ENCODE measurements at places on chromosomes 12 and 14.

DNA sequence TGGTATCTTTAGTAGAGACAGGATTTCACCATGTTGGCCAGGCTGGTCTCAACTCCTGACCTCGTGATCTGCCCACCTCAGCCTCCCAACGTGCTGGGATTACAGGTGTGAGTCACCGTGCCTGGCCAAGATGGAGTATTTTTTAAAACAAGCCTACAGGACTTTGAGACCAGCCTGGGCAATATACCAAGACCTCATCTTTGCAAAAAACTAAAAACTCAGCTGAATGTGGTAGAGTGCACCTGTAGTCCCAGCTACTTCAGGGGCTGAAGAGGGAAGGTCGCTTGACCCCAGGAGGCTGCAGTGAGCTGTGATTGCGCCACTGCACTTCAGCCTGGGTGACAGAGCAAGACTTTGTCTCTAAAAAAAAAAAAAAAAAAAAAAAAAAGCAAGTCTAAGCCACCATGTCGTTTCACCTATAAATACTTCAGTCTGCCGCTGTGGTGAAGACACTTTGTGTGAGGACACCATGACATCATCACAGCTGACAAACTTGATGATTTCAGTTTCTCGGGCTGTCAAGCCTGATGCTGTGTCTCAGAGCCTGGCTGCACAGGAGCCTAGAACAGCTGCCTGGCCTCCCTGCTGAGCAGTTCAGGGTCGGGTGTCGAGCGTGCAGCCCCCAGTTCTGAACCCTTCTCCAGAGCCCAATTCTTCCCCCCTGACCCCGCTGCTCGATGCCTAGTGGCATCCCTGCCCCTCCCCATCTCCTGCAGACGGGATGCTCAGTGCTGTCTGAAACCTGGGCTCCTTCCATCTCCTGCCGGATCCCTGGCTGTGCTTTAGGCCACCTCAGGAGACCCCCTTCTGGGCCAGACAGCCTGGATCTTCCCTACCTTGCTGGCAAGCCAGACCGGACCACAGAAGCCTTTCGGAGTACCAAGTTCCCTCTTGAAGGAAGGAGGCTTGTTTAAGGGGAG is 119.2 kb upstream of the EVL start:
- DNase-seq, result no peak

GRCh38 chr12:906062-906585 is 43.4 kb downstream of the RAD52 start:
- no peak for DNase-seq

- DNase-seq, result no peak
Measured at GRCh38 chr12:64891629-64892028, 67.2 kb downstream of the TBC1D30 start.

DNA sequence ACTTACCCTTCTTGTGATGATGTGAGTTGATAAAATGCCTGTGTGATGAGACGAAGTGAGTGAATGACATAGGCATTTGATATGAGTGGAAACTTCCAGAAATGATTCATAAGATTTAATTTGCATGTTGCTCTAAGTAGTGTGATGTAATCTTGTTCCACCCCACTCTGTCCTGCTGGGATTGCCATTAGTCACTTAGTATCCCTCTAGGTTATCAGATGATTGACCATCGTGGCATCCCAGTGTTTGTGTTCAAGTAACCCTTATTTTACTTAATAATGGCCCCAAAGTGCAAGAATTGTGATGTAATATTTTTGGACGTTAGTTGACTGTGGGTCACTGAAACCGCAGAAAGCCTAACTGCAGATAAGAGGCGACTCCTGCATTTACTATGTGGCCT is 214.4 kb upstream of the DIO2 start:
- no peak for DNase-seq

DNA sequence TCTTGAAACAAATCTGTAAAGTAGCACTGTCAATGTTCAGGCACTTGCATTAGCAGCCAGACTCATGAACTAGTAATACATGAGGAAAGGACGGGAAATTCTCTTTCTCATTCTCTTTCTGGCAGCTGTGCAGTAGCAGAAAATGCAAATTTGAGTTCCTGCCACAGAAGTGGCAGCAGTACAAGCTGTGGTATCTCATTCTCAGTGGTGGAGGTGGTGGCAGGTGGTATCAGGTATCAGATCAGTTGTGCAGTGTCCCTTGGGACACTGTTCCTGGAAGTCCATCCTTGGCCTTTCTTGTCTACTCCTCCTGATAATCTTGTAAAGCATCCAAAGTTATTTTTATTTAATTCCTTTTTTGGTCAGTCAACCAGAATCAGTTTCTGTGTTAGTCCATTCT is 103.0 kb downstream of the C12orf42 start:
- DNase-seq, result no peak

DNA sequence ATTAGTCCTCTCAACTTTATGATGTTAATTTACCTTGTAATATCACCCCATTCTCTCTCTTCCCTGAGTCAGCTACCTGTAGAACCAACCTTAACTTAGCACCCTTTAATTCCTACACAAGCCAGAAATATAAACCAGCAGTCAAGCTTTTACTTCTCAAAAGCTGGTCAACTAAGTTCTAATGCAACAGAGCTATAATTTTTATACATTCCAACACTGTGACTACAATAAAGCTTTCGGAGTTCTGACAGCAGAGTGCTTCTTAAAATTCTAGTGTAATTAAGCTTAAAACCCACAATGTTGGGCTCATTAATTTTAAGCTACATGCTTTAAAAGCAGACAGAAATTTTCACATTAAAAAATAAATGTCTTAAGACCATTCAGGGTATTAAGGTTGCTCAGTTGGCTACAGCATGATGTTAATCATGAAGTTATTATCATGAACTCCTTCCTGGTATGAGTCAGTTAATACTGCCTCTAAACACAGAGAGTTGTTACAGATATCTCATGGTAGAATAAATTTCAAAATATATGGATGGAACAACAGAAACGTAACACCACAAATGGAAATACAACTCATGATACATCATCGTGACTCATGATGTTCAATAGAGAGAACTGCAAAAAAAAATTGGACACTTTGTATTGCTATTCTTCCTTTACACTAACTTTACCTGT is 126.7 kb downstream of the EPS8 start:
- no peak for DNase-seq

- DNase-seq, result no peak
Measured at GRCh38 chr14:52241087-52241793, 26.3 kb upstream of the PTGDR start.

GRCh38 chr12:111368788-111369495 is at the start of gene PHETA1:
Gene PHETA1 (minus strand): TSS chr12:111369095. CDS start chr12:111363427, 5,668 bp downstream.
- DNase-seq, result peak; percentile 67

GRCh38 chr14:100810861-100811461 is 15.0 kb upstream of the MEG3 start:
- DNase-seq, result no peak

DNA sequence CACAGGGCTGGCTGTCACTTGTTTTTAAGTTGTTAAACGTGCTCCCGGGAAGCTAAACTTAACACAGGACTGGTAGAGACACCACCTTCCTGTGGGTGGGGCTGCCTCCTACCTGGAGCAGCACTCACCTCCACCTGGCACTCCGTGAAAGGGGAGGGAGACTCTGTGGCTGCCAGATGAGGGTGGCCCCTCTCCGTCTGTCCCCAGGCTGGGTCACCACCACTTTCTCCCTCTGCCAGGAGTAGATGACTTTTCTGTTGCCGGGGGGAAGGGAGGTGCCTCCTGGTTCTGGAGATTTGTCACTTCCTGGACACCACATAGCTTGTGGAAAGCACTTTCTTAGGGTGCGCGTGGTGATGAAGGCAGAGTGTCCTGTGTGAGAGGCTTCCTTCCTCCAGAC is 81.3 kb downstream of the WDR20 start:
- no peak for DNase-seq

DNA sequence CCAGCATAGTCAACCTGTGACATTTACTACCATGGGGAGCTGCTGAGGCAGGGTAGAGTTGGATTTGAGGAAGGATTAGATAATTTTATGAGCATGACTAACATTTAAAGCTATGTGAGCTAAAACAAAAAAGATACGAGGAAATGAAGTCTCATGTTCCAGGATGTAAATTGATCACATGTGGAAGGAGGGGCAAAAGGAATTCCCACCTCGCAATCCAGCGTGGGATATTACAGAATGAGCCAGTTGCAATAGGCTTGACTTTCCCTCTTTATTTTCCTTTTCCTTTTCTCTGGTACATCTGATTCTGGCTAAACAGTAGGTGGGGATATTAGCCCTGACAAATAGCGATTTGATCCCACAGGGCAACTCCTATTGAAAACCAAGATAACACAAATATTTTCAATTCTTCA is 214.9 kb upstream of the HMGA2 start:
- no peak for DNase-seq

GRCh38 chr14:83709116-83709515 is 1820.8 kb upstream of the FLRT2 start:
- no peak for DNase-seq

GRCh38 chr14:51307551-51307950 is 67.5 kb downstream of the TMX1 start:
- DNase-seq, result no peak

GRCh38 chr14:24915958-24916595 is 133.9 kb downstream of the STXBP6 start:
- no peak for DNase-seq

DNA sequence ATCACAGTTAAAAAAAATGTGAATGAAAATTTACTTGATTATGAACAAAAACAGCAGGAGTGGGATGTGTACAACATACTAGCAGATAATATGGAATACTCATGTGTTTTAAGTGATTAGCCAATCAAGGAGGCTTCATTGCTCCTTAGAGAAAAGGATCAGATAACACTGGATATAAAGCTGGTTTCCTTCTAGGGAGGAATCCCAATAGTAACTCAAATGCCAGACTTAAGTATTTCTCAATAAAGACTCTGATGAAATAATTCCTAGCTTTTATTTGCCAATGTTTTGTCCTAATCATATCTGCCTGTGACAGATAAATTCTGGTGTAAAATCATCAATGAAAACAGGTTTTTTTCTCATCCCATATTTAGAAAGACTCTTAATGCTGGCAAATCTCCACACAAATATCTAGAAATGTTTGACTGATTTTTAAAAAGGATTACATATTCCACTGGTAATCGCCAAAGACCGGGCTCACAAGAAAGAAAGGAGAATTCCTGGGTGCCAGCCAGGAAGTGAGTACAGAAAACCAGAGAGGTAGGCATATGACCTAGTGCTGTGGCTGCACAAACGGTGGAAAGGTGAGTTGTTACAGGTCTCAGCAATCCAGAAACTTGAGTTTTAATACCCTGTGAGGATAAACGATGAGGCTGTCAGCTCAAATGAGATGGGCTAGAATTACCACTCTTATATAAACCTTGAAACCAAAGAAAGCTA is 108.6 kb upstream of the TTC7B start:
- no peak for DNase-seq

DNA sequence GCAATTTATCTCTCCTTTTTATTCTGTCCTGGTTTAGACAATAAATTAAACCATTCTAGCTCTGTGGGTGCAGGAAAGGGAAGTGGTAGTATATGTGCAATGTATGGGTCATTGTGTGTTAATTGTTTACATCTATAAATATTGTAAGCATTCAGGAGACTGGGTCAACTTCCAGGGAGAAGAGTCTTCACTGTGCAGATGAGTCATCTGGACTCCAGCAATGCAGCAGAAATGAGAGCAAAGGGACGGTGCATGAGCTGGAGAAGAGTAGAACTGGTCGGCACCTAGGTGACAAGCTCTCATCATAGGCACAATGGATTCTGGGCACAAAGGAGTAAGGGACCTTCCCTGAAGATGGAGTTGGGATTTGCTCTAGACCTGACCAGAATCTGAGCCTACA is 211.1 kb upstream of the DAAM1 start:
- DNase-seq, result no peak

GRCh38 chr12:100953677-100954076 is 159.1 kb downstream of the ANO4 start:
- no peak for DNase-seq

DNA sequence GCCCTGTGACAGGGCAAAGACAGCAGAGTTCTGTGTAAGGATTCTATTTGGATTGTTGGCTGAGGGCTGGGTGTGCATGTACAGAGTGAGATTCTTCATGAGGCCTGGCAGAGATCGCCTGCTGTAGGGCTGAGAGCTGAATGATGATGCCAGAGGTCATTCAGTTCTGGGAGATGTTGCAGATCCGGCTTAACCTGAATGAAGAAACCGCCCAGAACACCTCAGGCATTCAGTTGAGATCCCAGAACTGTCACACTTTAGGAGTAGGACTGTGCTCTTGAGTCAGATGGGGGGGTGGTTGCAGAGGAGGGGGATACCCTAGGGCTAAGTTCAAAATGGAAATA is 5.8 kb upstream of the EVL start:
- no peak for DNase-seq

- DNase-seq, result no peak
Measured at GRCh38 chr12:3165078-3165980, 88.2 kb downstream of the TSPAN9 start.

Measured in activated naive CD4-positive, alpha-beta T cell (primary cell).